ENCODE measurements at places on chromosomes 5 and 9.

DNA sequence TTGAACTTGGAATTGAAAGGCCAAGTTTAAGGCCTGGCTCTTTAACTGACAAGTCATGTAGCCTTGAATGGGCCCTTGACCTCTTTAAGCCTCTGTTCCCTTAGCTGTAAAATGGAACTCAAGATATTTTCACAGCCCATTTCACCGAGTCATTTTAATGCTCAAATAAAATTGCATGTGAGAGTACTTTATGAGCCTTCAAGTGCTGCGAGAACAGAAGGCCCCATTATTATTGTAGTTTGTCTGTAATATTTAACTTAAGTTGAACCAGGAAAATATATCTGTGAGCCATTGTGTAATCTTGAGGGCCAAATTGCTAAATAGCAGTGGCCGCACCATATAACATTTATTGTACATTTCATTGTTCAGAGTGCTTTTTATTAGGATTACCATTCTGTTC lies 249.9 kb downstream of the NTRK2 start:
- DNase-seq: no peak

GRCh38 chr5:62310426-62311143 lies 4.6 kb downstream of the KIF2A start:
- DNase-seq: no peak

DNA sequence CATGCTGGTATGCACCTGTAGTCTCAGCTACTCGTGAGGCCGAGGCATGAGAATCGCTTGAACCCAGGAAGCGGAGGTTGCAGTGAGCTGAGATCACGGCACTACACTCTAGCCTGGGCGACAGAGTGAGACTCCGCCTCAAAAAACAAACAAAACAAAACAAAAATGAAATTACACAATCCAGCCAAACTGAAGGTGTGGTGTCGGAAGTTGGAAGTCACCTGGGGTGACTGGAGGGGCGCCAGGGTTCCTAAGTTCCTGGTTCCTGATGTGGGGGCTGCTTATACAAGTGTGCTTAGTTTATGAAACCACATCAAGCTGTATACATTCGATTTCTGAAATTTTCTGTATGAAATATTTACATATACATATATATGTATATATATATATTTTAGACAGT lies 3.7 kb upstream of the DOLPP1 start:
- DNase-seq: no peak

DNA sequence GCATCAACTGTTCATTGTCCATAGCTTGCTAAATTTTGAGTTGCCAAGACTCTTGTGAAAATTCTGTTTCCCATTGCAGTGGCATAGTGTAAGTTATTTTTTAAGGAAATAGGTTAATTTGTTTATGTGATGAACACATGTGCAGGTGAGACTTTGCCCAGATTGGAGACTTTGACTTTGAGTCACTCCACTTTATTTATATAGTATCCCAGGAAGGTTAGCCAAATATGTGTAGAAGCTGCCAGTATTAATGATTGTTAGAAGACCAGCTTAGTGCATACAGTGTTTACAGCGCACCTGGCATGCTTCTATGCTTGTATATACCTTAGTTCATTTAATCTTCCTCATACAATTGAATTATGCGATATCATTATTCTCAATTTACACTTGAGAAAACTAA lies 51.0 kb downstream of the MTAP start:
- no peak for DNase-seq

GRCh38 chr9:127586537-127586936 lies 25.5 kb upstream of the STXBP1 start:
- no peak for DNase-seq

DNA sequence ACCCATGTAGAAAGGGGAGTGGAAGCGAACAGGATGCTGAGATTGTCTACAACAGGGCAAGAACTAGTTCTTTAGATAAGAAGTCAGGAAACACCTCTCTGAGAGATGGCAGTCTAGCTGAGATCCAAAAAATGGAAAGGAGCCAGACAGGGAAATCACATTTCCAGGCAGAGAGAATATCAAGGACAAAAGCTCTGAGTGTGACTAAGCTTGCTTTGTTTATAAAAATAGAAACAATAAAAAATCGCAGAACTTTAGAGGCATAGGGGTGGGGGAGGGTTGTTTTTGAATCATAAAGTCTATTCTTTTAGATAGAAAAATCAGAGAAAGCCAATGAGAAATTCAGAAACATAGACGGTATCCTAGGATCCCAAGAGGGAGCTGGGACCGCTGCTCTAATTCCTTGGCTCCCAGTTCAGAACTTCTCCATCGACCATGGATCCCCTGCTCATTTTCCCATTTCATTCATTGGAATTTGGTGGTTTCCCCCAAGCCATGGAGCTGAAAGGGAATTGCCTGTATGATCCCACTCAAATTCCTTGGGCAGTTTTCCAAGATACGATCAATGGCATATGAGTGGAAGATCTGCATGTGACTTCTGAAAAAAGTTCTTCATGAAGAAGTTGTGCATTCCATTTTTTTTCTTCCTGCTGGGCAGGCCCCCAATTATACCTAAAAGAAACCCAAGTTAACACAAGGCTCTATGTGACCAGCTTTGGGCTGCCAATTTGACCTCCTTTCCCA lies 182.0 kb downstream of the GRIA1 start:
- DNase-seq: no peak

DNA sequence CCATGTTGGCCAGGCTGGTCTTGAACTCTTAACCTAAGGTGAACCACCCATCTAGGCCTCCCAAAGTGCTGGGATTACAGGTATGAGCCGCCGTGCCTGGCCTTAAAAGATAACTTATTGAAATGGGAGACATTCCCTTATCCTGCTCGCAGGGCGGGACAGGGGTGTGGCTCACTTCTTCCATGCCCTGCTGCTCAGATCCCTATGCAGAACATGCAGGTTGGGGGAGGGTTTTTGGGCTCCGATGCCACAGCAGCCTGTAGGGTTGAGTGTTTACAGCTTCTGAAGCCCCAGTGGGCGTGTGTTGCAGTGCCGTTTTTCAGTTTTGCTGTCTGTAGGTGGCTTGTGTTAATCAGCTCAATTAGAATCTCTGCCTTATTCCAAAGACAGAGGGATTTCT lies 108.0 kb upstream of the BRINP1 start:
- no peak for DNase-seq

DNA sequence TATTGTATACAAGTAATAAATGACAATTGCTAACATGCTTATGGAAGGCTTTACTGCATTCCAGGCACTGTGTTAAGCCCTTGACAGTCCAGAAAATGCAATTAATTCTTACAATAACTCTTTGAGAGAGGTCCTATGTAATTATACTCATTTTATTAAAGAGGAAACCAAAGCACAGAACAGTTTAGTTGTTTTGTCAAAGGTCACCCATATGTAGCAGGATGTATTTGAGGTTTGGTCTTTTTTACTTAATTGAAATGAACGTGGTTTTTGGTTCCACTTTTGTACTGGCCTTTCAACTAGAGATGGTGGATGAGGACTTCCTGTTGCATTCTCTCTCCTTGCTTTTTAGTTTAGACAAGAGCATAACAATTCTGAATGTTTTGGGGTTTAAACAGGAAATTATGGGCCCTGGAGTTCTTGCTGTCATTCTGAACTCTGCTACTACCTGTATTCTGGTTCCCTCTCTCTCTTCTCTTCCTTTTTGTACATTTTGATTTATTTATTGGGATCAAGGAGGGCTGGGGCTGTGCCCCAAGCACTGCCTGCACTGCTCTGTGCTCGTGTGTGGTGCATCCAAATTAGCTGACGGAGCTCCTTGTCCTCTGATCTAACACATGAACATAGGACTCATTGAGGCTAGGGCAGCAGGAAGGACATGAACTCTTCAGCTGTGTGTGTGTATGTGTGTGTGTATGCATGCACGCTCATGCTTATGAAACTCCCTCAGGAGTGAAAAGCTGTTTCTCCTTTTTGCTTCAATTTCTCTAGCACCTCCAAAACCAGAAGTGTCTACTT lies 47.4 kb downstream of the SLC28A3 start:
- DNase-seq: no peak

- no peak for DNase-seq
Observed at GRCh38 chr5:88060194-88060593, 208.5 kb downstream of the TMEM161B start.

GRCh38 chr5:147611483-147611882 lies 101.6 kb upstream of the DPYSL3 start:
- DNase-seq: no peak

- peak; percentile 7 for DNase-seq
Observed at GRCh38 chr5:62354028-62354874, 48.2 kb downstream of the KIF2A start.

GRCh38 chr5:88930335-88930734 lies 47.4 kb upstream of the MEF2C start:
- no peak for DNase-seq

GRCh38 chr9:124381170-124381945 lies 33.9 kb downstream of the PSMB7 start:
- DNase-seq: no peak

- no peak for DNase-seq
Observed at GRCh38 chr5:169415371-169415770, 114.4 kb upstream of the SLIT3 start.

GRCh38 chr5:88677943-88678769 lies 204.8 kb downstream of the MEF2C start:
- DNase-seq: no peak
